ENCODE measurements at places on chromosomes 2 and 18.

DNA sequence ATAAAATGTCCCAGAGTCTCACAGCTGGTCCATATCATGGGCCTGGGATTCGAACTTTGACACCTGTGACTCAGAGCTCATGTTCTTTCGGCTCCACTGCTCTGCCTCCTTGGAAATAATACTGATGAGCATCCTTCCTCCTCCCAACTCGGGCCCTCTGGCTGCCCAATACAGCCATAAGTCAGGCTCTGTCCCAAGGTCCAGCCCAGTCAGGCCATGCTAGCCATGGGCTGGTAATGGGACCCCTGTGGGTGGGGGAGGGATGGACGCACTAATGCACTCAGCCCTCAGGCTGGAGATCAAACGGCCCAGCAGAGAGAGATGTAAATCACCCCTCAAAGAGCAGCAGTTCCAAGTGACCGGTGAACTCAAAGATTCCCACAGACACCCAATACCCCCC is 61.1 kb downstream of the DDX1 start:
- no peak for DNase-seq

DNA sequence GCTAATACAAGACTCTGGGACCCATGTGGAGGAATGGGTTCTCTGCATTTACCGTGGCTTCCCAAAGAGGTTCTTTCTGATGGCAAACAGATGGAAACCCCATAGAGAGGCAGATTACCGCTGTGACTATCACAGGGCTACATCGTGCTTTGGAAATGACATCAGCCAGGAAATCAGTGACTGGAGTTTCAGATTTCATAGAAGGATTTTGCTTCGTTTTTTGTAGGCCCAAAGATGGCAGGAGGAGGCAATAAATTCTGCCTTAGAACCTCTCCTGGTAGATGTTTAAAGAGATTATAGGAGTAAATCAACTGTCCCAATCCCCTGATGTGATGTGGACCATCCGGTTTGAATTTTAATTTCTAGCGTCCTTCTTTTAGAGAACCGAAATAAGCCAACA is 214.1 kb downstream of the AGPS start:
- no peak for DNase-seq

- DNase-seq: no peak
Measured at GRCh38 chr2:180003559-180003958, 3.5 kb downstream of the CWC22 start.

GRCh38 chr18:35786365-35787042 is 186.0 kb upstream of the RMP24 start:
- DNase-seq: no peak

DNA sequence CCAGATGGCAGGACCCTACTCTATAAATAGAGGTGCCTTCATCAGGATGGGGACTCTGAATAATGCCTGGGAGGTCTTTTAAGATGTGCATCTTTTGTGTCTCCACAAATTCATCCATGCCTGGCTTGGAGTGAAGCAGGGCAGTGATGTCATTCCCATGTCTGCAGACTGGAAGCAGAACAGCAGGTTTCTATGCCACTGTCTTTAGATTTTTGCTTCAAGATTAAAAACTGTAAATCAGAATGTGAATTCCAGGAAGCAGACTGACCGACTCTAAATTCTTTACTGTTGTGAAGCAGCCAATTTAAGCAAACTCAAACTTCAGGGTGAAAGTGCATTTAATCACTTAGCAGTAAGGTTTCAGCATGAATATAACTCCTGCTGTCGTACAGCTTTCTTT is 159.3 kb downstream of the SCG2 start:
- no peak for DNase-seq

DNA sequence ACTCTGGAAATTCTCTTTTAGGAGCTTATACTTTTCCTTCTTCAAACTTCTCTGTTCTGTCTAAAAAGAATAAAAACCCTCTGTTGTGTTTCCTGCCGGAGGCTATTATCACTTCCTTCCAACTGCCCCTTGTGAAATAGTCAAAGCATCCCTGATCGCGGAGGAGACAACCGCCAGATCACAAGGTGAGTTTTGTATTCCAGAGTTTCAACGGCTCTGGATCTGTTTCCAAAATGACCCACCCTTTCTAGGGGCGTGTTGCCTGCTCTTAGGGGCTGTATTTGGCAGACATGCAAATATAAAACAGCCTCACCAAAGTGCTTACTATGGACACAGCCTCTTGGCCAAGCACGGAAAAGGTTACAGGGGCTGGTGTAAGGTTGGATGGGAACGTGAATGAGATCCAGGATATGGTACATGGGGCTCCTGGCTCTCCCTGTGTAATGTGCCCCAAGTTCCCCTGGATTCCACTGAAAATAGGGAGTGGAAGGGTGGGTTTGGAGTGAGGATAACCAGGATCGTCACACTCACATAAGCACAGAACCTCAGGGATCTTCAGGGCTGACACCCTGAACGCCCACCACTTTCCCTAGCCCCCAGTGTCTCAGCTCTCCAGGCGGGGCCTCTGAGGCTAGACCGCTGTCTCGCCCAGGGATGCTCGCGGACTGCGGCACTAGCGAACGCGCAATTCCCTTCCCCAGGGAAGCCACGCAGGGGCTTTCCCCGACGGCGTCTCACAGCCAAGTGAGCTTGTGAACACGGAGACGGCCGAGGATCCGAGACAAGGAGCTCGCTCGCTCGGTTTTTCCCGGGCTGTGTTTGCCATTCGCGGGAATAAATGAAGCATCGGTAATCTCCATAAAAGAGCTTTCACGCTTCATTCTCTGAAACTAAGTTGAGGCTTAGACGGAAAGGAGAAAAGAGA is 14.4 kb downstream of the EN1 start:
- DNase-seq: no peak

- no peak for DNase-seq
Measured at GRCh38 chr2:175567435-175568061, 386.0 kb upstream of the ATP5MC3 start.

- no peak for DNase-seq
Measured at GRCh38 chr2:40346535-40347354, 105.1 kb downstream of the SLC8A1 start.

GRCh38 chr18:63518178-63519012 is 23.8 kb upstream of the SERPINB12 start:
- DNase-seq: peak; percentile 74

GRCh38 chr2:101717071-101717845 is 19.8 kb downstream of the MAP4K4 start:
- DNase-seq: peak; percentile 73

DNA sequence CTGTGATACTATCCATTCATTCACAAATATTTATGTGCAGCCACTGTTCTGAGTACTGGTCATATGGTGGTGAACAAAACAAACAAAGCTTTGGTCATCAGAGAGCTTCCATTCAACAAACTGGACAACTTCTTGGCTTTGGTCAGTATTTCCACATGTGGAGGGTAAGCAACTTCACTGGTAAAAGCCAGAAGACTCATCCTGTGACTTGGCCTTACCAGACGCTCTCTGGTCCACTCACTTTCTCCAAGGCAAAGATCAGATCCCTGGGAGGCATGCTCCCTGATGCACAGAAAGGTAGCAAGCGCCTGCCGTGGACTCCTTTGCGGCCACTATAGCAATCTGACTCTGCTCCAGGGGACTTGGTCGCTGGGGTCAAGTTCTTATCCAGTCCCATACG is 179.5 kb downstream of the EN1 start:
- DNase-seq: no peak

DNA sequence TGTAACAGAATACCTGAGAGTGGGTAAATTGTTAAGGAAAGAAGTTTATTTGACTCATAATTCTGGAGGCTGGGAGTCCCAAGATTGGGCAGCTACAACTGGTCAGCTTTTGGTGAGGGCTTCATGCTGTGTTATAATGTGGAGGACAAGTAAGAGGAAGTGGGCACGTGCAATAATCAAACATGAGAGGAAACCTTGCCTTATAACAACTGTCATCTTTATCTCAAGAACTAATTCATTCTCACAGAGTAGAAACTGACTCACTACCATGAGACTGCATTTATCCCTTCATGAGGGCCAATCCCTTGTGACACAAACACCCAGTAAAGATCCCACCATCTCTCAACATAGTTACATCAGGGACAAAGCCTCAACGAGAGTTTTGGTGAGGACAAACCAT is 318.1 kb upstream of the NT5C1B start:
- no peak for DNase-seq

DNA sequence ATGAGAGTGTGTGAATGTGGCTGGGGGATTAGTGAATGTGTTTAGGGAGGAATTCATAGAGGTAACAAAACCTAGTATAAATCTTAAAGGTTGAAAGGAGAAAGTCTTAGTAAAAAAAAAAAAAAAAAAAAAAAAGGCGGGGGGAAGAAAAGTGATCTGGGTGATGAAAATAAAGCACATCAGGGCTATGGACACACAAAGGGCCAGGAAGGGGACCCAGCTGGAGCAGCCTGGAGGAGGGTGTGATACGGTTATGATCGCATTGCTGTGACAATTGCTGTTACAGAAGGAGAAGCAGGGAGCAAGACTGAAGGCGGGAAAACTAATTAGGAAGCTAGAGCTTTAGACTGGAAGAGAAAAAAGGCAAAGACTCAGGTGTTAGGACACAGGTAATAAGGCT is 85.4 kb downstream of the DLGAP1 start:
- no peak for DNase-seq

GRCh38 chr2:204453730-204454167 is 91.5 kb upstream of the PARD3B start:
- no peak for DNase-seq

DNA sequence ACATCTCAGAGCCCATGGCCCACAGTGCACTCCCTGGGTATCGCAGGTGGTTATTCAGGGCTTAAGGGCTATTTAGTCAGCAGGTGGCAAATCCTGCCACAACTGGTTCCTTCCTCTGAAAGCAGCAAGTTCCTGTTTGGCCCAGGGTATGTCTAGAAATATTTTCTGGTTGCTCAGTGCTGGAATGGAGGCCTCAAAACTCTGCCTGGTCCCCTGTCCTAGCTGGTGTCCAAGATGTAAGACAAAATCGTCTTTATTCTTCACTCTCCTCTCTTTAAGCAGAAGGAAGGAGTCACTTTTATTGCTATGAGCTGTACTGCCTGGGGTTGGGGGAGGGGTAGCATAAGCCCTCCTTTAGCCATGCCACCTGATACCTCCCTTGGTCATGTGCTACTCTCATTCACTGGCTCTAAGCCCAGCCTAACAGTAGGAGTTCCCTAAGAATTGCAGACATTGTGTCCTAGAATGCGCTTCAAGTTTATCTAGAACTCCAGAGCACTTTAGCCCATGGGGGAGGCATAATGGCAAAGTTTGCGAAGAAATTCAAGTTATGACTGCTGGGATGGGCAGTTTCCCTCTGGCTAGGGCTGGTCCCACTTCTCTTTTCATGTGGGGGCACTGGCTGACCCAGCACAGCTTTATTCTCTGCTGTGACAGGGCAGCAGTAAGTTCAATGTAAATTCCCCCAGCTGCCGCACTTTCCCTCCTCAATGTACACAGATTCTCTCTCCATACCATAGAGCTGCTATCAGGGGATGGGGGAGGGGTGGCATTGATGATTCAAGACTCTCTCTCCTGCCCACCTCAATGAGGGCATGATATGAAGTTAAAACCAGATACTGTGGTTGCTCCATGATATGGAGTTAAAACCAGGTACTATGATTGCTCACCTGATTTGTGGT is 27.1 kb upstream of the CWC22 start:
- no peak for DNase-seq

DNA sequence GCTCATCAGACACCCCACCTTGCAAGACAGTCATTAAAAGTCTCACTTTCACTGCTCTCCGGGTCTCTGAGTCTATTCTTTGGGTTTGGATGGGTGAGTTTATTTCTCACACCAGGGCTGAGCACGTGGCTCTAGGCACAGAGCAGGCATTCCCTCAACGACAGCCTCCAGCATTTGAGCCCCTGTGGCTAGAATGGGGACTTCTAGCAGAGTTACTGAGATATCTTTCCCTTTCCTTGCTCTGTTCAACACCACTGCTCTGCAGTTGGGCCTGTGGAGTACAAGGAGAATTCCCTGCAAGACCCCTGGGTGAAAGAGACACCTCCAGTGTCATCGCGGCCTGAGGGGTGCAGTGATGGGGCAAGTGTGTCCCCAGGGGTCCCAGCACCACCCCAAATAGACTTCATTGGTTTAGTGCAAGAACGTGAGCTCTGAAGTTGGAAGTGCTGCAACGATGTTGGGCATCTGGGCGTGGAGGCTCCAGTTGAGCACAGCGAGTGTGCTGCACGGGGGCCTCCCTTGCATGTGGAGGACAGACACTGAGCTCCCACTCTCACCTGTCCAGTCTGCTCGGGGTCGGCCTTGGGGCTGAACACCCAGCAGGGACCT is 184.1 kb upstream of the HS6ST1 start:
- DNase-seq: no peak

- DNase-seq: peak; percentile 27
Measured at GRCh38 chr2:42128721-42129486, 40.2 kb upstream of the EML4 start.

GRCh38 chr2:36482576-36483214 is 115.3 kb downstream of the FEZ2 start:
- DNase-seq: no peak

GRCh38 chr18:10916865-10917264 is 232.5 kb downstream of the PIEZO2 start:
- no peak for DNase-seq

GRCh38 chr2:9770308-9771100 is 72.8 kb upstream of the TAF1B start:
- DNase-seq: peak; percentile 51

GRCh38 chr2:148876595-148877402 is 1.8 kb downstream of the KIF5C start:
- no peak for DNase-seq

GRCh38 chr2:172985139-172985892 is 90.3 kb upstream of the MAP3K20 start:
- DNase-seq: no peak

GRCh38 chr2:23498943-23499342 is 114.0 kb downstream of the KLHL29 start:
- no peak for DNase-seq

DNA sequence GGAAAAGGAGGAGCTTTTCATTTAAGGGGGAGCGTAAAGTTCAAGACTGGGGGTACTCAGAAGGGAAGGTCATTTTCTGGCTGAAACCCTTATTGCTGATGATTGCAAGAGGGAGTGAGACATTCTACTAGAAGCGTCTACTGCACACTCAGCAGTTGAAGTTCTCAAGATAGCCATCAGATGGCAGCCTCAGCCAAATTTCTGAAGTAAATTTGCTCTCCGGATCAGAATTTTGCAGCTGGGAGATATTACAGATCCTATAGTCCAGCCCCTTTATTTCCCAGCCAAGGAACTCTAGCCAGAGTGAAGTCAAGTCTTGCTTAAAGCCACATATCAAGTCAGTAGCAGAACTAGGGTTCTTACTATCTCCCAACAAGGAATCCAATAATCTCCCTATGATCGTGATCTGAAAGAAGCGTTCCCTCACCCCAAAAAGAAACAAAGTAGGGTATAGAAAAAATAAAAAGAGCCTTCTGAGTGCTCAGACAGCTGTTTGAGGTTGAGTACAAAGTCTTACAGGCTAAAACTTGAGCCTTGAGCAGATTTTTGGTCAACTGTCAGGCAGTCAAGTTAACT is 24.0 kb downstream of the RAX start:
- peak; percentile 37 for DNase-seq

Measured in Jurkat, Clone E6-1 (cell line).